ENCODE measurements at places on chromosomes 3 and 15.
A peak's percentile ranks its signal among the peaks of the same experiment; 100 is the strongest.

DNA sequence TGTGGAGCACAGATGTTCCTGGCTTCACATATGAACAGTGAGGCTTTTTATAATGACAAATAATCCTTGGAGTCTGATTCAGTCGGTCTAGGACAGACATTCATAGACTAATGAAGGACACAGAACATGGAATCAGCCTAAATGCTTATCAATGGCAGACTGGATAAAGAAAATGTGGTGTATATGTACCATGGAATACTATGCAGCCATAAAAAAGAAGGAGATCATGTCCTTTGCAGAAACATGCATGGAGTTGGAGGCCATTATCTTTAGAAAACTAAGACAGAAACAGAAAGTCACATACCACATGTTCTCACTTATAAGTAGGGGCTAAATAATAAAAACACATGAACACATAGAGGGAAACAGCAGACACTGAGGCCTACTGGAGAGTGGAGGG is 19.9 kb upstream of the LPP start:
- no peak for DNase-seq

GRCh38 chr3:194439881-194440550 is 41.0 kb upstream of the GP5 start:
- no peak for DNase-seq

- DNase-seq = no peak
Measured at GRCh38 chr3:12953201-12953995, 112.0 kb upstream of the RPL32 start.

- no peak for DNase-seq
Measured at GRCh38 chr3:14487821-14488220, 52.3 kb downstream of the GRIP2 start.

GRCh38 chr3:14110699-14111098 is 14.0 kb downstream of the CHCHD4 start:
- DNase-seq = no peak

DNA sequence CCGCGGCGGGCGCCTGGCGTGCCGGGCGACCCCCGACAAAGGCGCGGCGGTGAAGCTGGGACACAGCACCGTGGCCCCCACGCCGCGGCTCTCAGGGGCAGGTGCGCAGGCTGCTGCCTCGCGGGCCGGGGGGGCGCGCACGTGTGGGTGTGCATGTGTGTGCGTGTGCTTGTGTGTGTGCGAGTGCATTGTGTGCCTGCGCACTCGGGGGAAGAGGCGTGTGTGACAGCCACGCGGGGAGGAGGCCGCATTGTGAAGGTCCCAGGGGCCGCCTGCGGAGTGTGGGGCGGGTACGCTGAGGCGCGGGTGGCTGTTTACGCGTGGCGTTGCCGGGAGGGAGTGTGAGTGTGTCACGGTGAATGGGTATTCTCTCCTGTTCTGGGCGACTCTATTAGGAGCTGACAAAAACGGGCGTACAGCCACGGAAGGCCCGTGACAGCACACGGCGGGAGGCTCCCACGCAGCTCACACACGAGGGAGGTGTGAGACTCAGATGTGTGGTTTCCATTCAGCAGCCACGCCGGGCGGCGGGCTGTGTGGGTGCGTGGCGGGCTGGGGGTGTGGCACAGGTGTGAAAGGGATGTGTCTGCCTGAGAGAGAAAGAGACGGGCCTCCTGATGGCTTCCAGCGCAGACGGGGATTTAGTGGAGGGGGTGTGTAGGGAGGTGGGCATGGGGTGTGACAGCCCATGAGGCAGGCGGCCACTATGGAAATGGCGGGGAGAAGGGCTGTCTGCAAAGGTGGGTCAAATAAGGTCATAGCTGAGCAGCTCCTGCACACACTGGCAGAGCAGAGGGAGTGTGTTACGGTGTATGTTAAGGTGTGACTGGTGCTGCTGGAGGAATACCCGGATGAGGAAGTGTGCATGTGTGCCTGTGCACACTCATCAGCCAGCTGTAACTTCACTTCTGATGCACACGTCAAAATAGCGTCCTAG is 750 bp downstream of the PODXL2 start:
- no peak for DNase-seq

DNA sequence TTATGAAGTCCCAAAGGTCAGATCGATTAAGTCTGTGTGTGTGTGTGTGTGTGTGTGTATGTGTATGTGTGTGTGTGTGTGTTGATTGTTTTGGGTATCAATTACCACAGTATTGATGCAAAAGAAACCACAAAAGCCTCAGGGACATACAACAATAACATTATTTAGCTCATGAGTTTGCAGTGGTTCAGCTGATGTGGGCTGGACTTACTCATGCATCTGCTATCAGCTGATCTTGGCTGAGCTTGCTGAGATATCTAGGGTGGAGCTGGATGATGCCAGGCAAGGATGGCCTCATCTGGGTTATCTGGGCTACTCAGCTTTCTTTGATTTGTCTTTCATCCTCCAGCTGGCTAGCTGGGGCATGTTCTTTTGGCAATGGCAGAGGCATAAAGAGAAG is 82.4 kb upstream of the PRR23C start:
- DNase-seq = no peak

DNA sequence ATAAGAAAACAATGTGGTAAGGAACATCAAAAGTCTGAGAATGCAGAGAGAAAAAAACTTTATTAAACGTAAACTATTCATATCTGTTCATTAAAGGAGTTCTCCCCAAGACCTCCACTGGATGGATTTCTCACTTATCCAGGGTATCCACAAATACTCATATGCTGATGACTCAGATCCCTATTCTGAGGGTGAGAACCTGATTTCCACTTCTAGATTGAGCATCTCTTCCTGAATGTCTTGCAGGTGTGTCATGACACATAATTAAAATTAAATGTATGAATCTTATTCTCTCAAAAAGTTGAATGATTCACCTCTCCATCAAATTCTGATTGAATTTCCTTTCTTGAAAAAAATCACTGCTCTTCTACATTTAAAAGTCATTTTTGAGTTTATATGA is 199.9 kb downstream of the MFSD1 start:
- no peak for DNase-seq

GRCh38 chr3:63617391-63617790 is 35.1 kb upstream of the SNTN start:
- DNase-seq = no peak

- no peak for DNase-seq
Measured at GRCh38 chr3:13470894-13471574, 9.1 kb upstream of the HDAC11 start.

GRCh38 chr3:181458857-181459256 is 252.9 kb upstream of the SOX2 start:
- DNase-seq = no peak

DNA sequence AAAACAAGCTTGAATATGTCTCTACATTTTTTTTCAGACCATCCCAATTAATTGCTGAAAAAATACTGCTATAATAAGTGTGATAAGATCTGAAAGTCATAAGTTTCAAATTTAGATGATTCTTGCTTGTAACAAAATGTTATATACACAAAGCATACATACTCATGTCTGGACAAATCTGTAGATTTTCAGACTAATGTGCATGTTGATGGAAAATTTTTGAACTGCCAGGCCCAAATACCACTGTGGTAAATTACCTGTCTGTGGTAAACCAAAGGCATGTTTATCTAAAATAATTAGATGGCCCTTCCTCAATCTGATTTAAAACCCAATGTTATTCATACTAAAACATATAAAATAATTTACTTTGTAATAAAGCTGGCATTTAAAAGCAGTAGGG is 31.7 kb upstream of the CLDN16 start:
- no peak for DNase-seq

- DNase-seq = peak; percentile 78
Measured at GRCh38 chr3:46987743-46988401, 8.4 kb downstream of the NBEAL2 start.

- no peak for DNase-seq
Measured at GRCh38 chr3:28089527-28089897, 151.9 kb upstream of the CMC1 start.

DNA sequence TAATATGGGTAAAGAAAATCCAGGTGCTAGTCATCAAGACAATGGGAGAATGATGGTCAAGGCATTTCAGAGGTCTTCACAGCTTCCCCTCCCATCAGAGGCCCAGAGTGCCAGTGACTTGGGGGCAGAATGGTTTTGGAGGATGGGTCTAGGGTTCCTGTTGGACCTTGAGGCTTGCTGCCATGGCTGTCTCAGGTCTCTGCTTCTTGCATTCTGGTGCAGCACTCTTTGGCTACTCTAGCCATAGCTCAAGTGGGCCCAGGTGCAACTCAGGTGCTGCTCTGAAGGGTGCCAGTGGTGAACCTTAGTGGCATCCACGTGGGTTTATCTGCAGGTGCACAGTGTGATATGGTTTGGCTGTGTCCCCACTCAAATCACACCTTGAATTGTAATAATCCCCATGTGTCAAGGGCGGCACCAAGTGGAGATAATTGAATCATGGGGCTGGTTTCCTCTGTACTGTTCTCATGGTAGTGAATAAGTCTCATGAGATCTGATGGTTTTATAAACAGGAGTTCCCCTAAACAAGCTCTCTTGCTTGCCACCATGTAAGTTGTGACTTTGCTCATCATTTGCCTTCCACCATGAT is 48.5 kb upstream of the PEX5L start:
- DNase-seq = no peak

DNA sequence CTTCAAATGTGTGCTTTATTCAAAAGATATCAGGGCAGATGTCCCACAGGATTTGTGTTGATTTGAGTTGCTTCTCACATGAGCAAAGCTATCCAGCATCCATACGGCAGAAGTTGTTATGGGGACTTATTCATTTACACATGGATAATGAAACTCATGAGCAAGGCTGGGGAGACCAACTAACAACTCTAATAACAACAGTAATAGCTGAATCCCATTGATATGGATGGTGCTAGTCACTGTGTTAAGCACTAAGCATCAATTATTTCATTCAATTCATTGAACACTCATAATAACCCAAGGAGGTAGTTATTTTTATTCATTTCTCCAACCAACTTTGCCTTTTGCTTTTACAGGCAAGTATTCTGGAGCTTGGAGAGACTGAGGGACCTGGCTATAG is 1094.2 kb upstream of the CFAP20DC start:
- no peak for DNase-seq

DNA sequence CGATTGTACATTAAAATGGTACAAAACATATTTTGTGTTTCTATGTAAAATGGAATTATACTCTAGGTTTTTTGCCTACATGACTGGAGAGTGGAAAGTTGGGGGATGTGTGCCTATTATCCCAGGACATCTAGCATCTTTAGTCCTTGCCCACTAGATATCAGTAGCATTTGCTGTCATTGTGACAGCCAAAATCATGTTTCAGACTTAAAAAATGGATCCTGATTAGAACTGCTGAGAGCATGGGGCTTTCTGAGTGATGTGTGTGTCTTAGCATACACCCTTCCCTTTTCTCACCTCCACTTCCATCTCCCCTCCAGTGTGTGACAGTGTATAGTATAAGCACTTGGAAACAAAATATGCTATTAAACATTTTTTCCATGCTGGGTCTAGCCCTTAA is 13.3 kb downstream of the ARMC8 start:
- DNase-seq = no peak

DNA sequence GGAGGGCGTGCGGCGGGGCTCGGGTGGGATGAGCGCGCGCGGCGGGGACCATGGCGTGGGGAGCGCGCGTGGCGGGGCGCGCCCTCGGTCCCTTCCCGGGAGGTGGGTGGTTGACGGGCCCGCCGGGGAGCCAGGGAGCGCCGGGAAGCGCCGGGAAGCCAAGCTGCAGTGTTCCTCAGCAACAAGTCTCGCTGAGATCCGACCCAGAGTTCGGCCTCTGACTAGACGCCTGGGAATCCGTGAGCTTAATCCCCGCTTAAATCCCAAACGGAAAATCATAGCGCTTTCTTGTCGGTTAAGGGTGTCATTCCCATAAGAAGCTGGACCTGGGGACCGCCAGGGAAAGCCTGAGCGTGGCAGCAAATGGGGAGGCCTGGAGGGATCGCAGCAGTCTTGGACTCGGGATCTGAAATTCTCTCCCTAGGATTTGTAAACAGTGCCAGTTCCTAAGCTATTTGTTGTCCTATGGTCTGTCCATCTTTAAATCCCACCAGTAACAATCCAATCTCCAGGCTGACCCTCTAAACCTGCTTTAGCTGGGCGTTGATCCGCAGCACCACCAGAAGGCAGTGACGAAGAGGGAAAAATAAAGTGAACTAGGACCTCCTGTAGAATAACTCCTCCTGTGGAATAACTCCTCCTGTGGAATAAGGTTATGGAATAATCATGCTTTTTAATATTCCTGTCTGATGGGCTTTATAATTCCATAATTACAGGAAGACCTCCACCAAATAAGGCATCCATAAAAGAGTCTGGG is 570 bp upstream of the NEDD4 start:
- DNase-seq = no peak

DNA sequence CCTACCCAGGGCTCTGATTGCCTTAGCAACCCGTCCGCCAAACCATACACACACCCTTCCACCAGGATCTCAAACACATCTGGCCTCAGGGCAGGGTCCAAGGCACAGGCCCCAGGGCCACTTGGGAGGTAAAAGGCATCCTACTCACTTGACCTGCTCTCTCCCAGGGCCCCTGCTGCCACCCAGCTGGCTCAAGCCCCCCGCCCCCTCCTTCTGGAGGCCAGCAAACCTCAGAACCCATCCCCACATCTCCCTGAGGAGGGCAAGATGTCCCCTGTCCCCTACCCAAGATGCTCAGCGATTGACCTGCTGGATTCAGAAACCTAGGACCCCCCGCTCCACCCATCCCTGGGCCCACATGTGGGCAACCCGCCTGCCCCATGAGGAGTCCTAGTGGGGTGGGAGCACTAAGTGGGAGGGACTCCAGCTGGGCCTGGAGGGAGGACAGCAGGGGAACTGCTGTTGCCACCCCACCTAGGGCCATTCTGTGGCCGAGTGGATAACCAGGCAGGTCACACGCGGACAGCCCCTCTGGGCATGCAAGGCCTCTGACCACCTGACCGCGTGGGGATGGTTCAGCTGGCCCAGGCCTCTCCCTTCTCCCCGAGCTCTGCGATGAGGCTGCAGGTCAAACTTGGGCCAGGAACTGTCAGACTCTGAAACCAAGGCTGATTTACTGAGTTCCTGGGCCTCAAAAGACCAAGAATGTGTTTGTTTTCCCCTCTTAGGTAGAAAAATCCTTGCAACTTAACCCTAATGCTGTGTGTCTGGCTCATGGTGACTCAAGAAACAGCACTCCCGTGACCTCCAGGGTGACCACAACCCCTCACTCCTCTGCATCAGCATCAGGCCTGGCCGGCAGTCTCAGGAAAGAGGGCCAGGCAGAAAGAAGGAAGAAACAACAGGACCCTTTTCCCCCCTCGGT is 4.2 kb downstream of the MFGE8 start:
- no peak for DNase-seq

- DNase-seq = no peak
Measured at GRCh38 chr3:18124501-18124900, 300.6 kb downstream of the SATB1 start.

DNA sequence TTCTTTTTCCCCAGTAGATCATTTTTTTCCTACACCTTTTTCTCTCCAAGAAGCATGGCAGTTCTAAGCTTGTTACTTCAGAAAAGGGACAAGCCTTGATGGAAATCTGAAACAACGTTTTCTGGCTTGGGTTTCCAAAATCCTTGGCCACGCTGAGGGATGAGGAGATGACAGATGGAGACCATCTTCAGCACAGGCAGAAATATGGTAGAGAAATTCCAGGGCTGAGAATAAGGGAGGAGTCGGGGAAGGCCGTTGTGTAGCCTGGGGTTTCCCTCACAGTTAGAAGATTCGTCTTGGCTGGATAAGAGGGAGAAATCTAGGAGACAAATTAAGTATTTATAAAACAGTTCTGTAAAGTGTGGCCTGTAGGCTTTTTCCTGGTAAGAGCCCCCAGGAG is 33.9 kb upstream of the STT3B start:
- no peak for DNase-seq

- DNase-seq = no peak
Measured at GRCh38 chr15:100665570-100665969, 63.2 kb downstream of the ASB7 start.

- no peak for DNase-seq
Measured at GRCh38 chr3:177680472-177680821, 483.2 kb upstream of the TBL1XR1 start.

- DNase-seq = no peak
Measured at GRCh38 chr3:142902356-142902755, 13.5 kb upstream of the PCOLCE2 start.

Data from stimulated activated CD4-positive, alpha-beta T cell treated with anti-CD3 and anti-CD28 coated beads, Interleukin-12 subunit alpha, Interleukin-12 subunit beta, amount 100 ng/mL, for 48 hours (primary cell).